Caudate nucleus (tissue), 63 donors: ENCODE measurements at places on chromosomes 5 and 9.

- DNase-seq: no peak
Observed at GRCh38 chr5:135031813-135032694, 2.0 kb downstream of the PITX1 start.

DNA sequence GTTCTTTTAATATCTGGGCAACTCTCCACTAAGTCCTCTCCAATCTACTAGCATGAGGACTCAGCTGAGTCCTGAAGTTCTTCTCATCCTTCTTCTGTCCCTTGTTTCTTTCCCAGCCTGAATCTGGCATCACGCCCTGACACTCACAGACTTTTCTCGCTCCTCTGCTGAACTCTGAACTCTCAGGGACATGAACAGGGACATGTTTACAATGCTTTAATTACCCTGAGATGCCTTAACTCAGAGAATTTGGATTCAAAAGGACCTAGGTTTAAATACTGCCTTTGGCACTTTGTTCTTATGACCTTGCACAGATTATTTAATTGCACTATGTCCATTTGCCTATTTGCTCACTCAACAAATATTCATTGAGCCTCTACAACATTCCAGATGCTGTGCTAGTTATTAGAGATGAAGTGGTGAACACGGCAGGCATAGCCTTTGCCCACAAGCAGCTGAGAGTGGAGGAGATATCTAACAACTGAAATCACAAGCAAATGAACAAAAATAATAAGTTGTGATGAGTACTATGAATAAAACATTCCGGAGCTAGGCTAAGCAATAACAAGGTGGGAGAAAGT, 106.0 kb downstream of the ADRB2 start:
- no peak for DNase-seq

- no peak for DNase-seq
Observed at GRCh38 chr5:75616971-75617621, 5.8 kb downstream of the ANKDD1B start.

DNA sequence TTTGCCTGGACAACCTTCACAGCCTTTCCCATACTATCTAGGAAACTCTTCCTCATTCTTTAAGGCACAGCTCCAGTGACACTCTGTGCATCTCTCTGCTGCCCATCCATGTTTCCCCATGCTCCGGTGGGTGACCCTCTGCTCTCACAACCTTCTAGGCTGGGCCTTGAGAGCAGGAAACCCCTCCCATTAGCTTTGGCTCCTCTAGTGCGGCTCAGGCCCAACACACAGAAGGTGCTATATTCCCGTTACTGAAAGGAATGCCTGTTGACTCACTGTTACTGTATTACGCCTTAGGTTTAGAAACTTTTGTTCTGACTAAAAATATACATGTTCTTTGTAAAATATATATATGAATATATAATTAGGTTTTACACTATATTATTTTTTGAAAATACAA, 8.1 kb upstream of the CCL28 start:
- DNase-seq: no peak

GRCh38 chr9:90906316-90907055, 104.9 kb downstream of the SYK start:
- no peak for DNase-seq

- no peak for DNase-seq
Observed at GRCh38 chr5:2039180-2039531, 156.4 kb upstream of the IRX4 start.
